ENCODE measurements at places on chromosomes 12 and 14.
A peak's percentile ranks its signal among the peaks of the same experiment; 100 is the strongest.

DNA sequence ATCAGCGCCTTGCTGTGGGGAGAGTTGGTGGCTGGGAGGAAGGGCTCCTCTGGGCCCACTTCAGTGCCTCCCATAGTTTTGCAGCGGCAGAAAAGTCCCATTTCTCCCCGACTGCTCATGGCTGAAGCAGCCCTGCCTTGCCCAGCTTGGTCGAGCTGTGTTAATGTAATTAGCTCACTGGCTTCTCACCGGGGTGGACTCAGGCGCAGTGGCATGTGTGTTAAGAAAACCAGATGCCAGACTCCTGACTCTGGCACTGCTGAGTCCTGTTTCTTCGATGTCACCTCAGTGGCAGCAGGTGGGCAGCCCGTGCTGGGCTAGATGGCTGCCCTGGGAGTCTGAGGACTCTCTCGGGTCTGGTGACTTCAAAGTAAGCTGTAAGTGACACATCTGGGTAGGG, 47.4 kb downstream of the CHST11 start:
- no peak for DNase-seq

GRCh38 chr14:20493634-20494033, 11.7 kb upstream of the RNASE10 start:
- DNase-seq: no peak

- DNase-seq: no peak
Observed at GRCh38 chr14:101509730-101510371, 51.4 kb upstream of the DIO3 start.

GRCh38 chr14:77582511-77582910, 33.9 kb downstream of the SPTLC2 start:
- DNase-seq: no peak

GRCh38 chr12:78241446-78241845, 410.8 kb downstream of the NAV3 start:
- DNase-seq: no peak

DNA sequence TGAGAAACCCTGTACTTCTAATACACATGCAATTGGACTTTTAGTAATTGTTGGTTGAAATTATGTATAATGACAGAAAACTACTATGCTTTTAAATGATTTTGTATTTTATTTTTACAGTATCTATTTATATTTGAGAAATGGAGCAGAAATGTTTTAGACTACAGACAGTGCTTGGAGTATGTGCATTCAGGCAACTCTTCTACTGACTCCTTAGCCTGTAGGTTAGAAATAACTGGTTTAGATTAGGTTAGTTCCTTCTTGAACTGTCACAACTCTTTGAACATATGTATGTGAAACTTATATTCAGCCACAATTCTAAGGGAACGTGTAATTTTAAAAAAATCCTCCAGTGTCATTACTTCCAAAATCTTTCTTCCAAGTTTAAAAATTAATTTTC, 1.7 kb downstream of the FGFR1OP2 start:
- no peak for DNase-seq

DNA sequence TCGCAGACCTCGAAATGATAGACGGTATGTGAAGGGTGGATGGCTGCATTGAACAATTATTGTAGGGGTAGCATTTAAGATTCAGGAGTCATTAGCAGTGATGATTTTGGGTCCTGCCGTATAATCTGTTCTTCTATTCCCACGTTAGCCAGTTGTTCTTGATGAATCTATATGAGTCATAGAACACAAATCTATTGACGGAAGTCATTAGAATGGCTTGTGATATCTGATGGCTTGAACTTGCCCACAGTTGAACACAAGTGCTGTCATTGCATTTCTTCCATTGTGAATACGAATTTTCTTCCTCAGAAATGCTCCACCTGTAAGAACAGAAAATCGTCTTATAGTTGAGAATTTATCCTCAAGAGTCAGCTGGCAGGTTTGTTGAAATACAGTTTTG, 1.9 kb downstream of the SRSF5 start:
- no peak for DNase-seq

DNA sequence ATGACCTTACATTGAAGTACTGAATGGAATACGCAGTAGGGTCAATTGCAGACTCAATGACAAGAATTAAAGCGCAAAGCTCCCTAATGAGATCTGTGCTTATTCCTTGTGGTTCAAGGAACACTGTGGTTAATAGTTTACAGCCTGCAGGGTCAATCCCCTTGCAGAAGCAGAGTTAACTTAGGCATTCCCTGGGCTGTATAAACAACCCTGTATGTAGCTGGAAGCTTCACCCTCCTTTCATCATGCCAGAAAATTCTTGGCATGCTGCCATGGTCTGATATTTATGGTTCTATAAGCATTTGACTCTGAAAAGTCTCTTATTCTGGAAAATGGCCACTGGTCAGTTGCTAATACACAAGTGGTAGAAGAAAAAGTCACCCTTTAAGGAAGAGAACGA, 227.7 kb downstream of the NOVA1 start:
- no peak for DNase-seq

- no peak for DNase-seq
Observed at GRCh38 chr14:102644523-102644922, 52.1 kb downstream of the RCOR1 start.

DNA sequence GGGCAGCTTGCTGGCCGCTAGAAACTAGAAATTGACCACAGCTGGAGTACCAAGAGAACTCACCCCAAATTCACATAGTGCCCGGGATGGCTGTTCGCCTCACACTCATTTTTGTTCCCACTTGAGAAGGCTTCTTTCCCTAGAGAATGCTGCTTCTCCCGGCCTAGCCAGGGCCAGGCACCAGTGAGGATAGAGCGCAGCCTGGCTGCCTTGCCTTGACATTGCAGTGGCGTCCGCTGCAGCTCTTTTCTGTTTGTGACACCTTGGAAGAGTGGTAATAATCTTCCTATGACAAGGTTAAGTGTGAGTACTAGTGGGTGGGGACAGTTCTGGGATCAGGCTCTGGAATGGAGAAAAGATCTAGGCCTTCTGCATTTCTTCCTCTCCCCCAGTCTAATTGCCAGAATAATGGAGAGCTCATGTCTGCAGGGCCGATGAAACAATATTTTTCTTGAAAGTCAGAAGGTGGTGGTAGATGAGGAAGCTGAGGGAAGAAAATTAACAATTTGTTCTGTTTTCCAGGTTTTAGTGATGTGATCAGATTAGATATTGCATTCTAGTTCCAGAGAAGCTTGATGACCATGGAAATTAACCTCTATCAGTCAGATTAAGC, 3.7 kb downstream of the TMEM253 start:
- DNase-seq: peak; percentile 85

GRCh38 chr14:68539241-68539737, 253.6 kb downstream of the ZFP36L1 start:
- no peak for DNase-seq

DNA sequence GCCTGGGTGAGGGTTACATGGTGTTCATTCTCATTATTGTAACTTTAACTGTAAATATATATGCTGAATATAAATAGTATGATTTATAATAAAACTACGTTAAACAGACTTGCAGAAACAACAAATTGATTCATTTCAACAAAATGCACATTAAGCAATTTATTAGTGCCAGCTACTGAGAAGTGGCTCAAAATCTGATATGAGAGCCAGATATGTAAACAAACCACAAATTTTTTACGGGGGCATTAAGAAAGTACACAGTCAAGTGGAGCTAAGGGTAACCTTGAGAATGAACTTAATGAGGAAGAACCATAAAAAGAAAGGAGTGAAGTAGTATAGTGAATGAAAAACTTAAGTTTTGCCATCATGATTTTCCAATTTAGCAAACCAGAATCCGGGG, 40.3 kb downstream of the CEP128 start:
- DNase-seq: no peak

- DNase-seq: no peak
Observed at GRCh38 chr14:105358140-105358846, 40.0 kb upstream of the TEX22 start.

DNA sequence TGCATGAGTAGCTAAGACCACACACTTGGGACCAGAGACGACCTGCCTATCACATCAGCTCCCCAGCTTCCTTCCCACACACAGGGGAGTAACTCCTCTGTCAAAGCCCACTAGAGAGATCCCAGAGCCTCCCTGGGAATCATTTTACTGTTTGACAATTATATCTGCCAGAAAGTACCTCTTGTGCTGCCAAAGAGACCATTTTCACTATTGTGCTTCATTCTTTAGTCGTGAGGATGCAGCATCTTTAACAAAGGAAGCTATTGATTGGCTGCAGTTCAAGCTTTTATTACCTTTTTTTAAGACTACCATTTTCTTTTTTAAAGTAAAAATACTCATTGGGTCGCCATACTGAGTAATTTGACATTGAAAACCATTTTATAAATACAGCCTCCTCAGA, 194.5 kb upstream of the RGS6 start:
- no peak for DNase-seq

GRCh38 chr12:26750531-26751175, 82.3 kb downstream of the ITPR2 start:
- no peak for DNase-seq

- DNase-seq: no peak
Observed at GRCh38 chr12:10354071-10354470, 35.8 kb downstream of the KLRK1 start.

DNA sequence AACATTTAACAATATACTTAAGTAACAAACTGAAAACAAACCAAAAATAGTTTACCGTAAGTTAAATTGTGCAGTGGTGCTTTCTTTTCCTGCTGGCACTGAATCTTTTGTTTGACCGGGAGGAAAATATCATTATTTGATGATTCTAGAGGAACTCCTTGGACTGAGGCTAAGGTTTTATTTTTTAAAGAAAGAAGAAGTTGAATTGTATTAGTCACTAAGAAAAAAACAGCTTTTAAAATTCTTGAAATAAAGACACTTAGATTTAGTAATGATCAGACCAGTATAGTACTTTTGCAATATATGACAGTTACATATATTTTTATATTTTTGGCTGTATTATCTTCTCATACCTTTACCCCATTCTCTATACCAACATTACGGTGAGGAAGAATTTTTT, 10.3 kb downstream of the MIS18BP1 start:
- DNase-seq: no peak

DNA sequence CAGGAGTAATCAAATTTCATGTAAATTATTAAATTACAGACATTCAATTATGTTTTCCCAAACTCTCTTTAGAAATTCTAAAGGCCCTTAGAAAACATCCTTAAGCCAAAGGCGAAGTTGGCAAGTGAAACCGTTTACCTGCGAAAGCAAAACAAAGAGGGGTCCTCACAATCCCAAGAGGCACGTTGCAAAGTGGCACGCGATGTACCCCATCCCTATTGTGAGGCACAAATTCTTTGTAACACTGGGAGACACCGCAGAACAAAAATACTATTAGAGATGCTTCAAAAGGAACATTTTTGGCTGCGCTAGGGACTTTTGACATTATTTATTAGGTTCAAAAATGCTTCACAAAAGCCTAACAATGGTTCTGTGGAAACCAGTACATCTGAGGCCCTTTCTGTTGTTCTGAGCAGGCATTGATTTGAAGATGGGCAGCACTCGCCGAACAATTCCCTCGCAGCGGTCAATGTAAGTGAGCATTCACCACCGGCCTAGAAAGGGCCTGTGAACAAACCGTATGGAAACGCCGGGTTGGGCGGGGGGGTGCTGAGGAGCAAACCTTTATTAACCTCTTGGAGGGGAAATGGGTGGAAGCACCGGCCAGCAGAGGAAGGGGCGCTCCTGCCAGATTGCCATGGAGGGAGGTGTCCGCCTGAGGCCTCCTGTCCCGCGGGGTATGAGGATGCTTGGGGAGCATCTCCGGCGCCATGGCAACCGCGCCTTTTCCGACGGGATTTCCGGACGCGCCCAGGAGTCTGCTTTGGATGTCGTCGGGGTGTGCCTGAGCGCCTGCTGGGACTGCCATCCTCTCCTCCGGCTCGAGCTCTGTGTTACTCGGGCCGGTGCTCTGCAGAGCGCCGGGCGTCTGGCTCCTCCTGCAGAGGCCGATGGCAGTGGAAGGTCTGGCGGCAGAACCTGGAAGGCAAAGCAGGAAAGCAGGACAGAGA, 193.9 kb downstream of the C12orf42 start:
- DNase-seq: no peak

- no peak for DNase-seq
Observed at GRCh38 chr12:50572287-50572686, 67.5 kb downstream of the DIP2B start.

Data from NCI-H1694 treated with DMSO at 0.1 percent for 48 hours (cell line).